ENCODE measurements at places on chromosomes 11 and 22.

- ATAC-seq: peak; percentile 9
These were observed 30.7 kb downstream of the PDE2A start for GRCh38 chr11:72643547-72643946.

DNA sequence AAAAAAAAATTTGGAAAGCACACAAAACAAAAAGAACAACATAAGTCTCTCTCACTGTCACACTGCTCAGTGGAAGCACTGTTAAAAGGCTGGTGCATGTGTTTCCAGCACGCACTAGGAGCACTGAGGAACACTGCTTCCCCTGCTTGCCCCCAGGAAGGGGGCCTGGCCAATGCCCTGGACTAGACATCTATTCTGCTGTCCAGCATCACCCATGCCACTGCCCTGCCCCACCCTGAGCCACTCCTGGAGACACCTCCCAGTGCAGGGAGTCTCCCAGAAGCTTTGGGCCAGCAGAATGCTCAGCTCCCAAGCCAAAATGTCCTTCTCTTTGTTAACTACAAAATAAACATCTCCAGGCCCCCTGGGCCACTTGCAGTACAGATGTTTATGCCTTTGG, 49.7 kb upstream of the EMID1 start:
- ATAC-seq: peak; percentile 16

DNA sequence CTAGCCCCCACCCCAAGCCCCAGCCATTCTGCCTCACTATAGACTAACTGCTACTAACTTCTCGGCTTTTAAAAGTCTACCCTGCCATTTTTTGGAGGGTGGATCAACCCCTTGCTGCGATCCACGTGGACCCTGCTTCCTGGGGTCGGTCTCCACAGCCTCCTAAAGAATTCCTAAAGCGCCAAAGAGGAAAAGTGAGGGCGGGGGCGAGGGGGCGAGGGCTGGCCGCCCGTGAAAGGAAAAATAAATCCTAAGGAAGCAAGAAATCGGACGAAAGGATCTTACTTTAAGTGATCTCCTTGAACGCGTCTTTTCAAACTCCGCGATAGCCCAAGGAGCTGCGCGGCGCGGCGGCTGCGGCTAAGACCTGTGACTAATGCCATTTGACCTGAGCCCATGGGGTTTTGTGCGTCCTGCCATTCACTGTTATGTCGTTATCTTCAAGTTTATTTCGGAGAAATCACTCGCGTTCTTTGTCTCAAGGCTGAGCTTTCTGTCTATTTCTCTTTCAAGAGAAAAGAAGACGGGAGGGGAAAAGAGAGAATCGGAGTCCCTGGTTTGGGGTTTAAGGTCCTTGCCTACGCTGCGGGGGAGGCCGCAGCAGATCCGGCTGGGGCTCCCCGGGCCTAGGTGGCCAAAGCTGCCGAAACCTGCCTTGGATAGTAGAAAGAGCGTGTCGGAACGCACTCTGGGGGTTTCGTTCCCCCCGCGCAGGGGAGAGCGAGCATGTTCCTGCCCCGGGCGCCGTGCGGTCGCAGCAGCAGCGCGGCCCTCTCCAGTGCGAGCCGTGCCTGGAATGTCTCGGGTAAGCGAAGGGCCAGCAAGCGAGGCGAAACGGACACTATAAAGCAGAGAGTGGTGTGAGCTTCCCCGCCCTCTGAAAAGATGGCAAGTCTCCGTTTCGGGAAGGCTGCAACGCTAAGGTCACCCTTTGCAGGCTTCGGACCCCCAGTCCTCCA, 2.8 kb upstream of the DBX1 start:
- no peak for ATAC-seq

- ATAC-seq: no peak
These were observed 1.7 kb downstream of the C2CD2L start for GRCh38 chr11:119108857-119109221.

DNA sequence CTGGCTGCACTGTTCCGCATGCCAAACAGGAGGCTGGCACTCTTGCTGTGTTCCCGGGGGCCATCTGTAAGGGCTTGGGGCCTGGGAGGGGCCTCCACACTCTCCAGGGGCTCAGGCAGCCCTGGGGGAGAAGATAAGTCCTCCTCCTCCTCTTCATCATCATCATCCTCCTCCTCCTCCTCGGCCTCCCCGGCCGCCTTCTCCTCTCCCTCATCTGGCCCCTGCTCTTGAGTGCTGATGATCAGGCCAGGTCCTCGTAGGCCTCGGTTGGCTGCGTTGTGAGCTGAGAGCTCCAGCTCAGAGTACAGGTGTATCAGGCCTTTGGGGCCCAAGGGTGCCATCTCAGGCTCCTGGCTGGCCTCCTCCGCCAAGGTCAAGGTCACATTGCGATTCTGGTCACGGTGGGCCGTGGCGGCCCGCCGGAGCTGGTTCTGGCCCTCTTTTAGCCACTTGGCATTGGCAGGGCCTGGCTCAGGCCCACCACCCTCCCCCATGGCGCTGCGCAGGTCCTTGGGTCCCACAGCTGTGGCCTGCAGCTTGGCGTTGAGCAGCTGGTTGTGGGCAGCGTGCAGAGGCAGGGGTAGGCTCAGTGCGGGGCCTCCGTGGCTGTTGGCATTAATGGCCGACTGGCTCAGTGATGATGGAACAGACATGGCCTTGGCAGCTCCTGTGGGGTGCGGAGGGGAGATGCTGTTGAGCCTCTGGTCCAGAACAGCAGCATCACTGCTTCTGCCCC, 8.0 kb downstream of the APBB1 start:
- peak; percentile 14 for ATAC-seq

DNA sequence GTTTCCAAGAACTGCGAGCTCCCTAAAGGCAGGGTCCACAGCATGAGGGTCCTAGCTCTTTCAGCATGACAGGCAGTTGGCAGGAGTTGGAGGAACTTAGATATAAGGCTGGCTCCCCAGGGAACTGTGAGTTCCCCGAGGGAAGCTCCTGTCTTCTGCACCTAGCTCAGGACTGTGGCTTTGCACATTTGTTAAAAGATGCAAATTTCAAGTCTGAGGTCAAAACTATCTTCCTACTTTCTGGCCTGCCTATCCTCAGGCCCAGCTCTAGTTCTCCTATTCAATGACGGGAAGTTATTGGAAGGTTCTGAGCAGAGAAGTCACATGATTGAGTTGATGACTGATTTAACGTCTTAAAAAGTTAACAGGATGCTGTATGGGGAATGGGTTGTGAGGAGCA, 11.7 kb upstream of the UCP3 start:
- ATAC-seq: no peak

GRCh38 chr11:112082729-112083128, 3.8 kb downstream of the TIMM8B start:
- ATAC-seq: no peak

- ATAC-seq: peak; percentile 45
These were observed 58.1 kb downstream of the CHRDL2 start for GRCh38 chr11:74672956-74673692.

DNA sequence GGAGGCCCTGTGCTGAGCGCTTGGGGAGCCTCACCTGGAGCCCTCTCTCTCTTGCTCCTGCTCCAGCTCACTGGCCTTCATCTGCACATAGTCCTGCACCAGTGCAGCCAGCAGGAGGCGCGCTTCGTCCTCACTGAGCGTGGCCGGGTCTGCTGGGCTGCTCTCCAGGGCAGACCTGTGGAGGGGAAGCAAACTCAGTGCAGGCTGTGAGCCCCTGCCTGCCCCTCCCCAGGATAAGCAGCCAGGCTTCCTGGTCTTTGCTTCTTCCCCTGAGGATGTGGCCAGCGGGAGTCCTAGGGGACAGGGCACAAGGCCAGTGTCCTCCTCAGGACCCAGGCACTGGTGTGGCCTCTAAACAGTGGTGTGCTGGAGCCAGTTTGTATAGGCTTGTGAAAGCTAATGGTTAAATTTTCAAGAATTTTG, 2.2 kb downstream of the CALCA start:
- peak; percentile 46 for ATAC-seq

DNA sequence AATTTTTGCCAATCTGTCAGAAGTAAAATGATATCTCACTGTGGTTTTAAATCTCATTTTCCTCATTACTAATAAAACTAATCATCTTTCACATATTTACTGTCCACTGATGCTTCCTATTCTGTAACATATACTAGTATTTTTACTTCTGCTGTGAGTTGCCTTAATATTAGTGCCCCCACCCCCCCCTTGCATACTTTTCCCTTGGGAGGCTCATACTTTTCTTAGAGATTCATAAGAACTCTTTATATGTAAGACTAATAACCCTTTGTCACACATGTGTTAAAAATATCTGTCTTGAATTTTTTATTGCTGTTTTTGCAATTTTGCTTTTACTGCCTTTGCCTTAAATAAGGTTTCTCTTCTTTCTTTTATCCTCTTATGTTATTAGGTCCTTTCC, 87.2 kb downstream of the PHF21A start:
- ATAC-seq: no peak

DNA sequence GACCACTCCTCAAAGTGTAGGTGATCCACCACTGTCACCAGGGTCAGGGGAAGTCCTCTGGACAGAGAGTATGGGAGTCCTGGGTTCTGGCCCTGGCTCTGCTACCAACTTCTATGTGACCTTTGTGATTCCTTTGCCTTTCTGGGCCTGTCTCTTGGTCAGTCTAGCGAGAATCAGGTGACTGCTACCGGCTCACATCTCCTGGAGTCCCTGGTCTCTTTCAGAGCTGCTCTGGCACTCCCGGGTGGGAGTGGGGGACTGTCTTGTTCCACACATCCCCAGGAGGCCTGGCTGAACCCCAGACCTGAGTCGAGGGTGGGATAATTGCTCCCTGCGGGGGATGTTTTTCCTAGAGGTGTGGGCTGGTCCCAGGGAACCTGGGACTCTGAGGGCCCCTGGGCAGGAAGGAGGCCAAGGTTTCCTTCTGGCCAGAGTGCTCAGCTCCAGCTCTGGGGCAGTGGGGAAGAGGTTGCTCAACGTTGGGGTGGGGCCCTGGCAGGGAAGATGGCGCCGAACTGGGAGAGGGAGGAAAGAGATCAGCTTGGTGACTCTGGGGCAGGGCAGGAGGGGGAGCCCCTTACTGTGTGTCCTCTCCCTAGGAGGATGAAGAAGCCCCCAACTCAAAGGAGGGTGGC, 2.1 kb downstream of the SOX10 start:
- ATAC-seq: no peak

DNA sequence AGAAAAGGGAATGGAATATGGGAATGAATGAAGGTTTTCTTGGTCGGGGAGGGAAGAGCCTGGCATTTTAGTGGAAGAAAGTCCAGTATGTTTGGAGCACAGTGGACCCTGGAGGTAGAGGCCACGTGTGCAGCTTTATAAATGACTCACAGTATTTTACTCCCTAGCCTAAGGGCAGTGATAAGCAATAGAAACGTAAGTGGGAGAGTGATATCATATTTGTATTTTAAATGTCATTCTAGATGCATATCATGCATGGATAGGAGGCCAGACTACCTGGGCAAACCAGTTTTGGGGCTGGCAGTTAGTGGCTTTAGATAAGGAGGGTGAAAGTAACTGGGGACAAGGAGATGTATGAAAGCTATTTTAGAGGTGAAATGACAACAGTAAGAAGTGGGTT, 174.1 kb downstream of the ARHGAP42 start:
- ATAC-seq: no peak

DNA sequence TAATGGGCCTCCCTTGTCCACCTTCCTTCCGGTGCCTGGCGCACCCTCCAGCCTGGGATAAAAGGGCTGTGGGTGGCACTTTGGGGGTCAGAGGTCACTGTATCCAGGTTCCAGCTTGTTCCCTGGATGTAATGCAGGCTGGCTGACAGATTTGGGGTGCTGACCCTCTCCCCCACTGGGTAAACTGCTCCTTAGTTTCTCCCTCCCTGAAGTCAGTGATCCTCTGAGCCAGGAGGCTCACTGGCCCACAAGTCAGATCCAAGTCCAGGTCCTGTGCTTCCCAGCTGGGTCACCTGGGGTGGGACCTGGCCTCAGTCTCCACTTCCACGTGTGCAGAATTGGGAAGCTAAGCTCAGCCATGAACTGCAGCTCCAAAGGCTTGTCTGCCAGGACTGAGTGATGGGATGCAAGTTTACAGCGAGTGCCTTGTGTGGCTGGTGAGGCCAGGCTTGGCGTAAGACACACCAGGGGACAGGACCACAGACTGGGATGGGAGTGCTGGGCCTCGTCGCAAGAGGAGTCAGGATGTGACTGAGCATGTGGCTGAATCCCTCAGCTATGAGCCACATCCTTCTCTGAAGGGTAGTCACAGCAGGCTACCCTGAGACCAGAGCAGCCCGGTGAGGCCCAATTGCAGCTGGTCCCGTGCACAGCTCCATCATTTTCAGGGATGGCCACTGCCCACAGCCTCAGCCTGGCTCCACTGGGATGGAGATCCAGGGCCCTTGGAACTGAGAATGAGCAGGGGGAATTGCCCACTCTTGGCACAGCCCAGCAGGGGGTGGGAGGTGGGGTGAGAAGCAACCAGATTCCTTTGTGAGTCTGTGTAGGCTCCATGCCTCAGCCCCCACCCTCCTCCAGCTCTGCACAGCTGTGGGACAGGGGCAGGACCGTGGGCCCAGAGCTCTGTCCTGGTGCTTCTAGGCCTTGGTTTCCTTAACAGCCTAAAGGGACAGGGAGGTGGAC, 7.2 kb downstream of the SHISA8 start:
- ATAC-seq: no peak

- no peak for ATAC-seq
These were observed 13.0 kb downstream of the GALNT18 start for GRCh38 chr11:11608783-11609232.

DNA sequence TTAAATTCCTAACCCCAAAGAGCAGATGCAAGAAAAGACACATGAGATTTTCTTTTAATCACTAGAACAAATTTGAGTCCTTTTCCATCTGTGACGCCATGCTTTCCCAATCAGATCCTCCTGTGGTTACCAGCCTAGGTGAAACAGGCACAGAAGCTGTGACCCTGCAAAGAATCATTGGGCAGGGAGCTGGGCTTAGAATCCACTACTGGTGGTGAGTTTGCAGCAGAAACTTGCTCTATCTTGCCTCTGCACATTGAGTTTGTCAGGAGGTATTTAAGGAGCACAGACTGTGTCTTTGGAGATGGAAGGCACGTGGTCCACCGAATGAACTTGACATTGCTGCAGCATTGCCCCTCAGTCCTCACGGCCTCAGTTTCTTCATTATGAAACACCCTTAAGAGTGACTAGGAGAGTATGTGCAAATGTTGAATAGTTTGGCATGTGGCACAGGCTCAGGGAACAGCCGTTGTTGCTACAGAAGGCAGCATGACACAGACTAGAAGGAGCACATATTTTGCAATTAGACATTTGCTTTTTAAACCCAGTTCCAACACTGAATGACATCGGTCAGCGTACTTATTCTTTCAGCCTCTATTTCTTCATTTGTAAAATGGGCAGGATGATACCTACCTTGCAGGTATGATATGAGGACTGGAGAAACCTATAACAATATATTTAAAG, 127.6 kb downstream of the DBX1 start:
- peak; percentile 29 for ATAC-seq

- no peak for ATAC-seq
These were observed 22.4 kb downstream of the ENDOD1 start for GRCh38 chr11:95111923-95112540.

- peak; percentile 97 for ATAC-seq
These were observed 65.0 kb upstream of the TMEM45B start for GRCh38 chr11:129750343-129751292.

- ATAC-seq: no peak
These were observed 533.6 kb upstream of the CADM1 start for GRCh38 chr11:116037861-116038260.

DNA sequence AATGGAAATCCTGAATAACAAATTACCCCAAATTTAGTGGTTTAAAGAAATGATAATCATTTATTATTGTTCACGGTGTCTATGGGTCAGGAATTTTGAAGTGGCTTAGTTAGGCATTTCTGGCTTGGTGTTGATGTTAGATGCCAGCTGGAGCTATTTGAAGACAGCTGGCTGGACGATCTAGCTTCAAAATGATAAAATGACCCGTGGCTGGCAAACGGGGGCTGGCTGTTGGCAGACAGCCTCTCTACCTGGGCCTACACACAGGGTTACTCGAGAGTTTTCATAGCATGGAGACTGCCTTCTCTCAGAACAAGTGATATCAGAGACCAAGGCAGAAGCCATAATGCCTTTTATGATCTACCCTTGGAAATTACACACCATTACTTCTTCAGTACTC, 285.2 kb downstream of the METTL15 start:
- no peak for ATAC-seq
